ENCODE measurements at places on chromosomes 3 and 15.

DNA sequence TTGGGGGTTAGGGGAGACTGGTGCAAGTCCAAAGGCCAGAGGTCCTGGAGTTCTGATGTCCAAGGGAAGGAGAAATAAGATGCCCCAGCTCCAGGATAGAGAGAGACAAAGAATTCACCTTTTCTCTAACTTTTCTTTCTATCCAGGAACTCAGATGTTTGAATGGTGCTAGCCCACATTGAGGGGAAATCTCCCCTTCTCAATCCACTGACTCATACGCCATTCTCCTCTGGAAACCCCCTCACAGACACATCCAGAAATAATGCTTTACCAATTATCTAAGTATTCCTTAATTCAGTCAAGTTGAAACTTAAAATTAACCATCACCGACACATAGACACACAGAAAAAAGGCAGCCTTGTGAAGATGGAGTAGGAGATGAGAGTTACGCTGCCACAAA, 1085.2 kb downstream of the NSUN3 start:
- no peak for DNase-seq

- no peak for DNase-seq
These were observed at the start of gene ACP3 for GRCh38 chr3:132317229-132317948. Gene ACP3 (plus strand): TSS chr3:132317407. CDS start chr3:132317457, 50 bp downstream.

DNA sequence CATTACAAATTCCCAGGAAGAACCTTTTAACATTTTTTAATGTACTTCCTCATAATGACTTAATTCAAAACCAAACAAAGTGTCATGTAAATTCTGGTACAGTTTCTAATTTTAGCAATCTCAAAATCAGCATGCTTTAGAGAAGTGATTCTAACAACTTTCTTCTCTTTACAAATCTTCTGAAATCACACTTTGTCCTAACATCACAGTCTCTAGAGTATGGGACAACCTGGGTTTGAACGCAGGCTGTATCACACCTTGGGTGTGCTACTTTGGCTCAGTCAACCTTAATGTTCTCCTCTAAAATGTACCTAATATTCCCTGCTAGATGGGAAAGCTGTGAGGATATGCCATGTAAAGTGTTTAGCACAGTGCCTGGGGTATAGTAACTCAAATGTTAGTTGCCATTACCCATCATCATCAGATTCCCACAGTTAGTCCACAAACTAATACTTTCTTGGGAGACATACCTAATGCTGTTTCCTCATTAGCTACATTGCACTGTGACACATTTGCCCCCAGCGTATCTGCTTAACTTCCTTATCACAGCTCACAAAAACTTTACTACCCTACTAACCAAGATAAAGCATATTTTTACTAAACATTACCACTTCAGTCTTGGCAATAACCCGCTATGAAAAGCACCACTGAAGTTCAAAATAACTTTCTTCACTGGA, 3.1 kb downstream of the TSPAN3 start:
- DNase-seq, result no peak

GRCh38 chr3:105747060-105747541, 121.7 kb downstream of the CBLB start:
- no peak for DNase-seq

DNA sequence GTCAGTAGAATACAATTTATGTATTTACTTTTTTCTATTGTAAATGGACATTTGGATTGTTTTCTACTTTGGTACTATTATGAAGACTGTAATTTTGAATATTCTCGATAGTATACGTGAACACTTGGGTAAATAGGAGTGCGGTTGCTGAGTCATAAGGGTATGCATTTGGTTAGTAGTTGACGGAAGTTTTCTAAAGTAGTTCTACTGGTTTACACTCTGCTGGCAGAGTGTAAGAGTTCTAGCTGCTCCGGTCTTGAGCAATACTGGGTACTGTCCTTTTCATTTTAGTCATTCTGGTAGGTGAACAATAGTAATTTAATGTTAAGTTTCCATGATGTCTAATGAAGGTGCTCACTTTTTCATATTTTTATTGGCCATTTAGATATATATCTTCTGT, 70.0 kb downstream of the MEF2A start:
- no peak for DNase-seq

- DNase-seq, result no peak
These were observed 65.7 kb upstream of the IL12A start for GRCh38 chr3:159922861-159923312.
